Urinary bladder (tissue), 4 donors: ENCODE measurements at places on chromosomes 2 and 18. TPM values are rescaled to one million over a fixed set of nuclear protein-coding genes. Genes with fewer than 3 reads are reported as not detected.

- DNase-seq: no peak
Measured at GRCh38 chr2:96934831-96935540, 51.4 kb downstream of the FAM178B start.

DNA sequence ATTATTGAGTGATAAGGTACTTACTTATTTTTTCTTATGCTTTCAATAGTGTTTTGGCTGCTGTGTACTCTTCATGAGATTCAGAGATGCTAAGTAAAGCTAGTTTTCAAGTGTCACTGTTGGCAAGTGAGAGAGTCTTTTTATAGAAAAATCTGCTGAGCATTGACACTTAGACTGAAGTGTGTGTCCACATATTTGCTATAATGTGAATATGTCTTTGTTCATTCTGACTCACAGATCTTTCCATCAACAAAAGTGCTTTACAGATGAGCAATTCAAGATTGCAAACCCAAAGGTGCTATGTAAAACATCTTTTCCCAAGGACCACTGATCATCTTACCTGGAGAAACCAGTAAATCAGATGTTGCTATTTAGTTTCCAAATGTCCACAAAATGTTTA is 410.6 kb upstream of the FIGN start:
- no peak for DNase-seq

DNA sequence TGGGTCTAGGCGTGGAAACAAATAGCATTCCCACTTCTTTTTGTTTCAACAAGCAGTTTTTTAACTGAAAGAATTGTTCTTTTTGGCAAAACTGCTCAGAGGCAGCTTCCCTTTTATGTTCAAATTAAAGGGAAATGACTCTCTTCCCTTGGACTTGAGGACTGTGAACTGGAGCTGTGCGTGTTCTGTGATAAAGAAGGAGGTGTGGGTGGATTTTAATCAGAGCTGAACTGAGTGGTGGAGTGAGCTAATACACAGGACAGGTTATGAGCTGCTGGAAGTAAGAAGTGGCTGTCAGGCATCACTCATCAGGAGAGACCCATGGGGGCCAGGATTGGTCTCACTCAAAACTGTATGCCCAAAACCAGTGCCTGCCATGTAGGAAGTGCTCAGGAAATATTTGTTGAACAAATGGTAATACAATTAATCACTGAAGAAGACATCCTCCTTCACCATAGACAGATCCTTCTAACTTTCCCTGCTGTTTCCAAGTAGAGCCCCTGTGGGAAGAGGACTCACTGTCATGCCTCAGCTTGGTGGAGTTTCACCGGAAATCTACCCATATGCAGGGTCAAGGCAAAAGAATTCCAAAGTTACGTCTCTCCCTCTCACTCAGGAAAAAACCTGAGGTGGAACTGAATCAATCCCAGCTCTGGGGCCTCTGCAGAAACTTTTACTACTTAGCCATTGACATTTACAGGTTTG is 55.9 kb downstream of the FEZ2 start:
- no peak for DNase-seq

SLC40A1 gene
- polyA plus RNA-seq: 33.5 TPM

- DNase-seq: no peak
Measured at GRCh38 chr2:151691631-151692030, 42.6 kb downstream of the NEB start.

PPP1CB gene
- polyA plus RNA-seq: 252 TPM

- no peak for DNase-seq
Measured at GRCh38 chr2:101717071-101717845, 19.8 kb downstream of the MAP4K4 start.

- no peak for DNase-seq
Measured at GRCh38 chr2:239318151-239318611, 82.6 kb downstream of the HDAC4 start.

ALPI gene
- polyA plus RNA-seq: not detected

- DNase-seq: no peak
Measured at GRCh38 chr2:197934934-197935289, 130.5 kb downstream of the PLCL1 start.

CCL20 gene
- 1.5 TPM for polyA plus RNA-seq

GRCh38 chr2:212177724-212178123 is 360.9 kb downstream of the ERBB4 start:
- no peak for DNase-seq

GRCh38 chr18:32968248-32968647 is 195.4 kb upstream of the KLHL14 start:
- no peak for DNase-seq

GRCh38 chr18:50707855-50708469 is 111.9 kb downstream of the MRO start:
- no peak for DNase-seq

DNA sequence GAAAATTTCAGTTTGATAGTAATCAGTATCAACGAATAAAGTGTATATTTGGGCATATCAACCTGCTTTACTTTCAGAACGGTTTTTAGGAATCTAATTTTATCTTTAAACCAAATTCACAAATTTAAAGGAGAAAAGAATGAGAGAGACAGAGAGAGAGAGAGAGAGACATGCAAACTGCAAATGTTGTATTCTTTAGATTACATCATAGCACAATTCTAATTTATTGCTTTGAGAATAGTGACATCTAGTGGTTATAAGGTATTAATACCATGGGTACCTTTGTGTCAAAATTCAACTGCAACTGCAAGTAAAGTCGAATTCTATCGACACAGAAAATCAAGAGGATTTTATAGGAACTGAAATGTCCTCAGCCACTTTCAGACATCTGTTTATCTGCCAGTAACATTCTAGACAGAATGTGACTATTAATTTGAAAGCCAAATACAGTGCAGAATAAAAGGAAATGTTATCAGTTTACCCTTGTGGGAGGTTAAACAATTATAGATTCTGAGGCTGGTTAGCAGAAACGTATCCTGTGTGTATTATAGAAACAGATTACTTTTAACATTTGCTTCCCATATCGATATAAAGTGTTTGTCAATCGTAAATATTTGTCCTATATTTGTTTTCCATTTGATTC is 529.8 kb upstream of the VRK2 start:
- DNase-seq: no peak

- DNase-seq: no peak
Measured at GRCh38 chr2:211688196-211688595, 850.4 kb downstream of the ERBB4 start.

COLEC11 gene
- polyA plus RNA-seq: 23.1 TPM

- no peak for DNase-seq
Measured at GRCh38 chr2:60806988-60807681, 51.1 kb downstream of the PAPOLG start.
